Stimulated activated CD4-positive, alpha-beta T cell treated with anti-CD3 and anti-CD28 coated beads, Interleukin-4, amount 100 ng/mL, for 1 hour (primary cell): ENCODE measurements at places on chromosomes 16 and 17.
A peak's percentile ranks its signal among the peaks of the same experiment; 100 is the strongest.

DNA sequence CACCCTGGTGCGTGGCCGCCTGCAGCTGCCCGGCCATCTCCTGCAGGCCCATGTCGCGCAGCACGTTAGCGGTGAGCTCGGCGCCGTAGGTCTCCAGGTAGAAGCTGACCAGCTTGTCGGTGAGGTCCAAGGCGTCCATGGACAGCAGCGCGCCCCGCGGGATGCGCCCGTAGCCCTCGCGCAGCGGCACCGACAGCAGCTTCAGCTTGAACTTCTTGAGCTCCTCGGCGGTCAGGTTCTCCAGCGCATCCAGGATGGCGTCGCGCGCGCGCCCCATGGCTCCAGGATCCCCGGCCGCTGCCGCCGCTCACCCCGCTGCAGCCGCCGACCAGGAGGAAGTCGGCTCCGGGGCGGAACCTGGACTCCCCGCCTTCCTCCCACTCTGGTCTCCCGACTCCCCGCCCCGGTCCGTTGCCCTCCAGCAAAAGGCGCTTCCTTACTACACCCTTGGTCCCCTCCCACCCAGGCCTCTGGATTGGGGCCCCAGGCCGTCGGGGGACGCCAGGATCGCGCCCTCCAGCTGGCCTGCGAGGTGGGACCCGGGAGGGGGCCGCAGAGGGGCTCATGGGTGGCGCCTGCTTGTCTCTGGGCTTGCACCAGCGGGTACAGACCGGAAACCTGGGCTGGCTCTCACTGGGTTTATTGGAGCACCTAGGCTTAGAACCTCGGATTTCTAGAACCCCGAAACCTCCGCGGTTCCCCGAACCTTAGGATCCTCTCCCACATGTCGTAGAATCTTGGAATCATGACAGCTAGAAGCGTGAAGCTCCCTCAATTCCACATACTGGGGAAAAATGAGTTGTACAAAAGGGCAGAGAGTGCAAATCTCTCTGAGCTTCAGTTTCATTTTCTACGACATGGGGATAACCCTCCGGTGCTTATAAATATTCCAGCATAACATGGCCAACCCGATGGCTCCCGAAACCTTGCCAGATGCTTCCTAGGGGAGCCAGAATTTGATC is at the start of gene PYCARD:
Gene PYCARD (minus strand): TSS at position 347 of the 962 bp plus-strand sequence. CDS start 70 bp downstream, at position 277.
- DNase-seq: peak; percentile 25

- no peak for DNase-seq
These were observed 170.2 kb downstream of the RAB11FIP4 start for GRCh38 chr17:31561469-31562375.

DNA sequence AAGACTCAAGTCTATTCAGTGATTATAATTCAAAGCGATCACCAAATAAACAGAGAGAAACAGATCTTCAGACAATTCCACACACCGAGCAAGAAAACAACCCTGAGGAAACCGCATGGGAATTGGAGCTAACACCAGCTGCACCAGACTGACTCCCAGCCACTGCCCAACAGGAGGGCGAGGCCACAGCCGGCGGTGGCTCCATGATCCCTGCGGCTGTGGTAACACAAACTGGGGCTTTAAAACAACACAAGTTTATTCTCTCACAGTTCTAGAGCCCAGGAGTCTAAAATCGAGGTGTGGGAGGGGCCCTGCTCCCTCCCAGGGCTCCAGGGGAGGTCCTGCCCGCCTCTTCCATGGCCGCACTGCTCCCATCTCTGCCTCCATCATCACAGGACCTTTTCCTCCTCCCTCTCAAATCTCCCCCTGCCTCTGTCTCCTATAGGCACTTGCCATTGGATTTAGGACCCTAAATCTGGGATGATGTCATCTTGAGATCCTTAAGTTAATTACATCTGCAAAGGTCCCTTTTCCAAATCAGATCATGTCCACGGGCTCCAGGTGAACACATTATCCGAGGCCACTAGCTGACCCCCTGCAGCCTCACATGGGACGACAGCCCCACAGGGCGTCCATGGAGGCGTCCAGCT is 9.7 kb upstream of the HEXD start:
- DNase-seq: no peak

DNA sequence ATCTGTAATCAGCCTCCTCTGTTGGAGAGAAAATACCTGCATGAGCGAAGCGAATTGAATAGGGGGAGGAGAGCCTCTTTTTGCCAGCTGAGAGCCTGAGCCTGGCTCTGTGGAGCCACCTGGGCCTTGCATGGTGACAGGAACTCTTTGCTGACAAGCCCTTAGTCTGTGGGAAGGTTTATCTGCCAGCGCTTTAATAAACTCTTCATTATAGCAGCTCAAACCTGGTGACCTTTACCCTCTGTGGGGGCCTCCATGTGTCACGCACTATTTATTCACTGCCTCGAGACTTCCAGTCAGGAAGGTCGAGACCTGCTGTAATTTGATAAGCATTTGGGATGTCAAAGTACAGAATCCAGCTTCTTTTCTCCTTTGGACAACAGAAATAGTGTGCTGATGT is 282.6 kb downstream of the CBLN1 start:
- no peak for DNase-seq

DNA sequence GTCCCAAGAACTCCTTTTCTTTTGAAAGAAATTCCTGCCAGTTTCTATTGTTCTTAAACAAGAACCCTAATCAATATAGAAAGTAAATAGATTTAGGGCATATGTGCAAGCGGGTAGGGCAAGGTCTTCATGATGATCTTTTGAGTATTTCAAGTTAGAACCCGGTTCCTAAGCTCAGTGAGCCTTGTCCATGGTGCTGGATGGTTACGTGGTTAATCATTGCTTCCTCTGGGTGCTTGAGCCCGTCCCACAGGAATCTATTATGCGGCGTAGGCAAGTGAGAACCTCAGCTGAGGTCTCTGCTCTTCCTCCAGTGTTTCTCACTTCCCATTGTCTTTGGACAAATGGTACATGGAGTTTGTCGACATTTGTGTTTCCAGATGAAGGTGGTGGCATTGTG is 580.8 kb upstream of the EEF2KMT start:
- no peak for DNase-seq

DNA sequence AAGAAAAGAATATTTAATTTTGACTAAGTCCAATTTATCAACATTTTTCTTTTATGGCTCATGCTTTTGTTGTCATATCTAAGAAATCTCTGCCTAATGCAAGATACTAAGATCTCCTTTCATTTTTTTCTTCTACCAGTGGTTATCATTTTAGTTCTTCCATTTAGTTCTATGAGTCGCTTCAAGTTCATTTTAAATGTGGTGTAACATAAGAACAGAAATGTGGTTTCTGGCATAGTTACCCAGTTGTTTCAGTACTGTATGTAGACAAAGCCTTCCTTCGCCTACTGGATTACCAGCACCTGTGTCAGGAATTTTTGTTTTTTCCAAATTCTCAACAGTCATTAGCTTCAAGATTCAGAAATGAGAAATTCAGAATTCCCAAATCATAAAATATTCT is 175.7 kb downstream of the PARN start:
- no peak for DNase-seq

DNA sequence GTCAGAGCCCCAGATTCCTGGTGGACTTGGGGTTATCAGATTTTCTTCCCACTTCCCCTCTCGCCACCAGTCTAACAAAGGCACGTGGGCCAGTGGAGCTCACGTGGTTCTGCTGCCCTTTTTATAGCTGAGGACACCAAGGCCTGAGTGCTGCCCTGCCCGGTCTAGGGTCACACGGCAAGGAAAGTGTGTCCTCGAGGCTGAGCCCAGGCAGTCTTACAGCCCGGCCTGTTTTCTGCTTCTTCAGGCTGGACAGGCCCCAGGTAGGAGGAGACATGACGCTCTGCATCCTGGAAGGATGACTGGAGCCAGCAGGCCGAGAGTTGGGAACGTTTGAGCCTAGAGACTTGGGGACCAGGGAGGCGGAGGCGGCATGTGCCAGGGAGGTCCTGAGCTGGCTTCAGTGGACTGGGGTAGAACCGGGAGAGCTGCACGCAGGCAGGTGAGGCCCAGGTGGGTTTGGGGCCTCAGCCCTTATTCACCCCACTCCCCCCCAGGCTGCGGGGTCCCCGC is 3.5 kb downstream of the CTRB1 start:
- no peak for DNase-seq

DNA sequence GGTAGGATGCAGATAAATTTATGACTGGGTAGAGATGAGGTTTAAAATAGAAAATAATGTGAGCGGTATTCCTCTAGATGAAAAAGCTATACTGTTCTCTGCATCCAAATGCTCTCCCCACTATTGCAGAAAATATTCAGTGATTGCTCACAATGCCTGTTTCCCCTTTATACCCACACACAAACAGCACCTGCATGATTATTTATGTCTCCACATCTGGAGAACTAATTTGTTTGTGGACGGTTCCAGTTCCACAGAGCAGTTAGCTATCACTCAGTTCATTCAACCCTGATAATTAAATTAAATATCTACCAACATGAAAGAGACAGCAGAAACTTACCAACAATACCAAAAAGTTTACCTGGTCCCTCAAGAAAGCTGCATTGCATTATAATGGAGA is 800.0 kb downstream of the CDH11 start:
- DNase-seq: no peak

DNA sequence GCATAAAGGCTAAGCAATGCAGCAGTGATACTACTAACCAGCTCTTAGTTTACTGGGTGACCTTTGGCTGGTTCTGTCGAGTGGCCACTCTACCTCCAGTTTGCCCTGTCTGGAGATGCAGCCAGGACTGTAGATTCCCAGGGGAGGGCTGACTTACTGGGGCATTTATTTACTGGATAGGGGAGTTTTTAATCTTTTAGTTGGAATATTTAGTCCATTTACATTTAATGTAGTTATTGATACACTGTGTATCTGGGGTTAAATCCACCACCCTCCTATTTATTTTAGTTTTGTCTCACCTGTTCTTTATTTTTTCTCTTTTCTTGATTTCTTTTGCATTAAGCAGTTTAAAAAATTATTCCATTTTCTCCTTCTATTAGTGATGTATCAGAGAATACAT is 112.9 kb downstream of the RPTOR start:
- no peak for DNase-seq

DNA sequence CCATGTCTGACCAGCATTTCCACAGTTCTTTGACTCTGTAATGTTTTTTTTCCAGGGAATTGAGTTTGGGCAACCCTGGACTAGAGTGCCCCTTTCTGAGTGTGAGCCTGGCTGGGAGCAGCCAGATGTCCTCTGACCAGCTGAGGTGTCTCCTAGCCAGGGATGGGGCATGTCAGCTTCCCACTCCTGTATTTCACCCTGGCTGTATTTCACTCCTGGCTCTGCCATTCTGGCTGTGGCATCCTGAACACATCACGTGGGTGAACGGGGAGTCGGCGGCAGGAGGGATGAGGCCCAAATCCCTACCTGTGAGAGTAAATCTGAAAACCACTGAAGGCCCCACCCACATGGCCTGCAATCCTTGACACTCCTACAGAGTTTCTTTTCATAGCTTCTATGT is 31.3 kb downstream of the KDM8 start:
- no peak for DNase-seq

DNA sequence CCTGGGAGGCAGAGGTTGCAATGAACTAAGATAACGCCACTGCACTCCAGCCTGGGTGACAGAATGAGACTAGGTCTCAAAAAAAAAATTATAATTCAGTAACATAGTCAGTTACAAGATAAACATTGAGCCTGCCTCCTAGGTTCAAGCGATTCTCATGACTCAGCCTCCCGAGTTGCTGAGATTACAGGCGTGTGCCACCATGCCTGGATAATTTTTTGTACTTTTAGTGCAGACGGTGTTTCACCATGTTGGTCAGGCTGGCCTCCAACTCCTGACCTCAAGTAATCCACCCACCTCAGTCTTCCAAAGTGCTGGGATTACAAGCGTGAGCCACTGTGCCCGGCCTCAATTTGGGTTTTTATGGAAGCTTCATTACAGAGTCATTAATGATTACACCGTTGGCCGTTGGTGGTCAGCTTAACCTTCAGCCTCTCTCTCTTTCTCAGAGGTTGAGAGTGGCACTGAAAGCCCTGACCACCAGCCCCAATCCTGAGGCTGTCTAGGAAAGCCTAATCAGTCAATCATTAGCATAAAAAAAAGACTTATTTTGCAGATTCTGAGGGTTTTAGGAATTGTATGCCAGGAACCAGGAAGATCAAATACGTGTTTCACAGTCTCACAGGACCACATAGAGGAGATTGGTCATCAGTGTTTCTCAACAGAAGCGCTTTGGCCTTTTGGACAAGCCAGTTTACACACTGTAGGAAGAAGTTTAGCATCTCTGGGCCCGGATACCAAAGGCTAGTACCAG is 1.3 kb upstream of the LRRC37A3 start:
- no peak for DNase-seq

DNA sequence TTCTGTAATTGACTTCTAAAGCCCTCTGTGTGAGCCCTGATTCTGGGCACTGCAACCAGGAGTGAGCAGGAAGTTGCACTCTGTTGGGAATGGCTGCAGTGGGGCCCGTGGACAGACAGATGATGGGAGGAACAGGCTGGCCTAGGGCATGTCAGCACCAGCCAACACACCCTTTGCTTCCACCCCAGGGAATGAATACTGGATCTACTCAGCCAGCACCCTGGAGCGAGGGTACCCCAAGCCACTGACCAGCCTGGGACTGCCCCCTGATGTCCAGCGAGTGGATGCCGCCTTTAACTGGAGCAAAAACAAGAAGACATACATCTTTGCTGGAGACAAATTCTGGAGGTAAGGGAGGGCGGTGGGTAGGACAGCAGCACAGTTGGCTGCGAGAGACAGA is 10.8 kb upstream of the LPCAT2 start:
- no peak for DNase-seq

DNA sequence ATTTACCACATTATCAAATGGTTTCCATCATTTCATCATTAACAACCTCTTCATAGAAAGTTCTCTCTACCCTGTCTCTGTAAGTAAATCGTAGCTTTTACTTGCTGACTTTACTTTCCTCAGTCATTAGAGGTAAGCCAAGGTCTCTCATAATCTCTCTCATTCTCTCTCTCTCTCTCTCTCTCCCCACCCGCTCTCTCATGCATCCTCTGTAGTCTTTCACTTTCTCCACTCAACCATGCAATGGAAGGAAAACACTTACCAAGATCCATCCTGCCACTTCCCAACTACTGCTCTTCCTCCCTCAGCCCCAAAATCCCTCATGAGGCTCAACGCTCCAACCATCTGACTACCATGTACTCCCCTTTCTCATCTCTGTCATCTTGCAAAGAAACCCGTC is 6.1 kb downstream of the CEP112 start:
- no peak for DNase-seq

DNA sequence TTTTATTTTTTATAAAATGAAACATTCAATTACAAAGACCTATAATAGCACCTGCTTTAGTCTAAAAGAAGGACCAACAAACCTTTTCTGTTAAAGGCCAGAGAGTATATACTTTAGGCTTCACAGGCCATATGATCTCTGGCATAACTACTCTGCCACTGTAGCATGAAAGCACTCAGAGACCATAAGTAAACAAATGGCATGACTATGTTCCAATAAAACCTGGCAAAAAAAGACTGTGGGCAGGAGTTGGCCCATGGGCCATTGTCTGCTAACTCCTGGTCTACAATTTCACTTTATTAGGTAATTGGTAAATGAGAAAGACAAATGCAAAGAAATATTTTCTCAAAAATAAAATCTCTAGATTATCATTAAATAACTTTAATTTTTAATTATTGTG is 14.9 kb downstream of the CEP112 start:
- no peak for DNase-seq
